ENCODE measurements at places on chromosomes 1 and 21. TPM values are rescaled to one million over a fixed set of nuclear protein-coding genes. Genes with fewer than 3 reads are reported as not detected.

NBPF10 gene
- 1.8 TPM for total RNA-seq

SMIM1 gene
- total RNA-seq, result 1.2 TPM

CTNNBIP1 gene
- total RNA-seq, result 31.7 TPM

NTRK1 gene
- total RNA-seq, result not detected

S100A3 gene
- 0.42 TPM for total RNA-seq

DNA sequence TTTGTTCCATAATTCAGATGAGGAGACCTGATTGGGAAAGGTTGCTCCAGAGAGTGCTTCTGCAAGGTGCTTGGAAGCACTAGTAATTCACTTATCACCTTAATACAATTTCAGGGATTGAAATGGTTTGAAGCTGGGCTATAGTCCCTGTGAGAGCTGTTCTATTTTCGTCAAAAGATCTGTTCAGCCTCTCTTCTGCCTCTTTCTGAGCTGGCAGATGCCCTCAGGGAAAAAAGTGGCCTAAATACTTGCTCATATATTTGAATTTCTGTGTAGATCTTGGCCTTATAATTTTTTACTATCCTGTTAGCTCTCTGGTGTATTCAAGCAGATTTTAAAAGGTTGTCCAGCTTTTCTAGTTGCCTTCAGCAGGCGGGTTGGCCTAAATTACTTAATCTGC is 22.3 kb downstream of the C1orf146 start:
- DNase-seq, result no peak

PCBP3 gene
- total RNA-seq, result 0.39 TPM

- no peak for DNase-seq
Measured at GRCh38 chr21:14694817-14695216, 148.7 kb upstream of the SAMSN1 start.

- DNase-seq, result no peak
Measured at GRCh38 chr1:113103048-113103447, 30.1 kb downstream of the LRIG2 start.

ZMYM1 gene
- total RNA-seq, result 20.7 TPM

DNA sequence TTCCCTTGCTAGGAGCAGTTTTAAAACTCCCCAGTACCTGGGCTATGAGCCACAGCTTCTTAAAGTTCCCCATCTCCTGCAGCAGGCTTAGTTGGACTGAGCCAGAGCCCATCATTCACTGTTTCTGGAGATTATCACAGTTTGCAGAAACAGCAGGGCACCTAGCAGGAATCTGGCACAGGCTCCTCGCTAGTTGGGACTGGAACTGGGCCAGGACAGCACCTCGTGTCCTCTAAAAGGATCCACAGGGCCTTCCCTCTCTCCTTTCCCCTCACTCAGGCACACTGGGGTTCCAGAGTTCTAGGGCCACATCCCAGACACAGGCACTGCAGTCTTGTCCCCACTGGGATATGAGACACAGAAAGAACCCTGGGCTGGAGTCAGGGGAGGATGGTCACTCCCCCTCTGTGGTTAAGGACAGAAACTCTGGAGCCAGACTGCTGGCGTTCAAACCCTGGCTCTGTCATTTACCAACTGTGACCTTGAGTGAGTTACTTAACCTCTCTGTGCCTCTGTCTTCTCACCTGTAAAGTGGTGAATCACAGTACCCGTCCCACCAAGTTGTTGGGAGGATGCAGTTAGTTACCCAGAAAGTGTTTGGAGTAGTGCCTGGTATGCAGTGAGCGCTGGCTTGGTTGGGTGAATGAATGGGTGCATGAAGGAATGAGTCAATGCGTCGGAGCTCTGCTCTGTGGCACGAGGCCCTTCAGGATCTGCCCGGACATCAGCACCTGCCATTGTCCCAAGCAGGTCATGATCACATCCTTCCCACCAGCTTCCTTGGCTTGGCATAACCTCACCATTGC is 18.8 kb upstream of the ECE1 start:
- DNase-seq, result no peak

CFHR5 gene
- total RNA-seq, result not detected

NVL gene
- 30.3 TPM for total RNA-seq

GRCh38 chr1:190001187-190001586 is 476.5 kb downstream of the BRINP3 start:
- no peak for DNase-seq

DNA sequence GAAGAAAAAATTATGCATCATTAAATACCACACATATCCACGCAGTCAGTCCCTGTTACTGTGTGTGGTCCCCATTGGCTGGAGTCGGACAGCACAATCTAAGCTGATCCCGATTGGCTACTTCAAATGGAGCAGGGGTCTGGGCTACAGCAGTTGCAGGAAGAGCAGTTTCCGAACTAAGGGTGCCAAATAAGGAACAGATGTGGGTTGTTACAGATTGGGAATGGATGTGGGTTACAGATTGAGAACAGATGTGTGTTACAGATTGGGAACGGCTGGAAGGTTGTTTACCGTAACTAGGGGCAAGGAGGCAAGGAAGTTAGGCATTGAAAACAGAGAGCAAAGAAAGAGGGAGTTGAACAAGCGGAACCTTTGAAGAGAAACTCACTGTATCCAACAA is 19.9 kb downstream of the OR2L13 start:
- no peak for DNase-seq

GRCh38 chr1:172340520-172340919 is 80.0 kb upstream of the C1orf105 start:
- no peak for DNase-seq

DNA sequence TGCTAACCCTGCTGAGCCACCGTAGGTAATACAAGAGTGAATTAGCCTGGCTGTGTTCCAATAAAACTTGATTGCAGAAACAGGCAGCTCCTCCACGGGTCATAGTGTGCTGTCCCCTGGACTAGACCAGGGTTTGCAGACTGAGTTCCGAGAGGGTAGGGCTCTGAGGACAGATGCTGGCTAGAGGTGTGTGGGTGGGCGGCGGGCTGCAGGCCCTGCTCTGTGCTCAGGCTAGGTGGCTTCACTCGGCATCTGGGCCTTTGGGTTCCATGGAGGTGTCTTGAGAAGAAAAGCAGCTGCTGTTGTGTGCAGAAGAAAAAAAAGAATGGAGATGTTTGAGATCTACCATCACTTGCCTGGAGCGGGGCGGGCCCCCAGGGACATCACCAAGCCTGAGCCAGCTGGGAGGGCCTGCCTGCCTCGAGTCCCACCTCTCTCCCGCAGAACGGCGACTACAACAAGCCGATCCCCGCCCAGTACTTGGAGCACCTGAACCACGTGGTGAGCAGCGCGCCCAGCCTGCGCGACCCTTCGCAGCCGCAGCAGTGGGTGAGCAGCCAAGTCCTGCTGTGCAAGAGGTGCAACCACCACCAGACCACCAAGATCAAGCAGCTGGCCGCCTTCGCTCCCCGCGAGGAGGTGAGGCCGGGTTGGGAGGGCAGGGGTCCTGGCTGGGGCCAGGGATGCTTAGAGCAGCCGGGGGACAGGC is 7.9 kb downstream of the TMEM201 start:
- no peak for DNase-seq

DNA sequence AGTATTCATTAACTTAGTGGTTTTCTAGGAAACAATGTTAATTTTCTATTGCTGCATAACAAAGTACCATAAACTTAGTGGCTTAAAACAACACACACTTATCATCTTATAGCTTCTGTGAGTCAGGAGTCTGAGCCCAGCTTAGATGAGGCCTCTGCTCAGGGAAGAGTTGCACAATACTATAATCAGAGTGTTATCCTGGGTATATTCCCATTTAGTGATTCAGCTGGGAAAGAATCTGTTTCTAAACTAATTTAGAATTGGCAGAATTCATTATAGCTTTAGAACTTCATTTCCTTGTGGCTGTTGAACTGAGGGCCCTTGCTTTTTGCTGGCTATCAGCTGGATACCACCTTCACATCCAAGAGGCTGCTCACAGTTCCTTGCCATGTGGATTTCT is 515.5 kb downstream of the BRINP3 start:
- no peak for DNase-seq

DNA sequence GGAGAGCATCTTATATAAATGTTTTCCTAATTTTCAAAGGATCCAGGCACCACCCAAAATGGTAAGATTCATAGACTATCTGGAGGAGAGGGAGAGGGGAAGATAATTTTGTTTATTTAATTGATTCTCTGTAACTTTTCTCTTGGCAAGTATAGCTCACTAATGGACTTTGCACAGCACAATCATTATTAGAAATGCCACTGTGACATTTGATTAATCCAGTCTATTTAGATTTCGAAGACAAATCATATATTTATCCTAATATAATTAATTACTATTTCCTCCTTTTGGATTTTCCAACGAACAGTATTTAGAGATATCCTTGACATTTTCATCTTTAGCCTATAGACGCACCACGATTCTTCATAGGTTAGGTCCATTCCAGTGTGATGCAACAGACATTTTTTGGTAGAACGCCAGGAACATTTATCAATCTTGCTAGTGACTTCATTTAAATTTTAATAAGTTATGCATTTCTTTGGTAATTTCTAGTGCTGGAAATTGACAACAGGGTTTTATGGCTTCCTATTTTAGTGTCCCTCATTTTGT is 152.4 kb downstream of the GRIK1 start:
- no peak for DNase-seq

AMY1A gene
- total RNA-seq, result not detected

- DNase-seq, result peak; percentile 6
Measured at GRCh38 chr1:212916481-212917133, 33.7 kb upstream of the VASH2 start.

DNA sequence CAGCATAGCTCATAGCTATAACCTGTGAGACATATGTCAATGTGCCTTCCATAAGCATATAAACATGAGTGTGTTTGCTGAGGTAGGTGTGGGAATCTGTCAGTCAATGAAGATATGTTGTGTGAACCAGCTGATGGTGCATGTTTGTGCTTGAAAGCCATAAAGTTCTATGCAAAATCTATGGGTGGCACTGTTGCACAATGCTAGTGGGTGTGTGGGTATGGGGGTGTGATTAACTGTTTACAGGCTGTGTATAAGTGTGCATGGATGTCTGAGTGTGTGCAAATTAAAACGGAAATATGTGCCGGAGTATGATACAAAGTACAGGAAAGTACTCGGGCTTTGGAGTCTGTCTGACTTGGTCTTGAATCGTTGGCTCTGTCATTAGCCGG is 1.0 kb upstream of the ATP2B4 start:
- DNase-seq, result peak; percentile 89

EDARADD gene
- total RNA-seq, result not detected

CFHR1 gene
- total RNA-seq, result not detected

- DNase-seq, result no peak
Measured at GRCh38 chr1:5951846-5952410, 40.3 kb downstream of the NPHP4 start.

ASTN1 gene
- not detected for total RNA-seq

DNA sequence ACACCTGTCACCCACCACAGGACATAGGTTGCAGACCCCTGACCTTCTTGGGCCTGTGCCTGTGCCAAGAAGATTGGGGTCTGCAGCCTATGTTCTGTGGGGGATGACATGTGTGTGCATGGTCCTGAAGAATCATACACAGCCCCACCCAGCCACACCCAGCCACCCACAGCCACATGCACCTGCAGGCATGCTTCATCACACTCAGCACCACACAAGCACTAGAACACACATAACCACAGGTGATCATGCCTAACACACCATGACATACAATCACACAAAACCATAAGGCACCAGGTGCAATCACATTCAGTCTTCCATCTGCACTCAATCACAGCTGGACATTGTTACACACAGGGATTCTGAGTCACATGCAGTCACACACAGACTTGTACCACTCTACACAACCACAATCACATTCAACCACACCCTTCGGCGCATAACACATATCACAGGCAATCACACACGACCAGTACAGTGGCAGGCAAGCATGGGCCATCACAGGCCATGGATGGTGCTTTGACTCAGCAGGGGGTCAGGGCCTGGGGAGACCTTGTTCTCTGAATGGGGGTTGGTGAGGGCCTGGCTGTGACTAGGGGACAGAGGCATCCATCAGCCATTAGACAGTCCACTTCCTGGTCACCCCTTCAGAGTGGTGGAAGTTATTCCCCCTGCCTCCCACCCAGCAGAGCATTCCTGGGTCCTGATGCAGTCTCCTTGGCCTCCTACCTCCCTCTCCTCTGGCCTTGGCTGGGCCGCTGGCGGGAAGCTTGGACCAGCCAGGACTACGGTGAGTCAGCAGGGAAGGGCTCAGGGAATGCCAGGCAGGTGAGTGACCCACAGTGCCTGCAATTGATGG is 44.3 kb upstream of the EPS8L3 start:
- no peak for DNase-seq

- DNase-seq, result no peak
Measured at GRCh38 chr21:46393941-46394594, 64.6 kb upstream of the DIP2A start.

DNA sequence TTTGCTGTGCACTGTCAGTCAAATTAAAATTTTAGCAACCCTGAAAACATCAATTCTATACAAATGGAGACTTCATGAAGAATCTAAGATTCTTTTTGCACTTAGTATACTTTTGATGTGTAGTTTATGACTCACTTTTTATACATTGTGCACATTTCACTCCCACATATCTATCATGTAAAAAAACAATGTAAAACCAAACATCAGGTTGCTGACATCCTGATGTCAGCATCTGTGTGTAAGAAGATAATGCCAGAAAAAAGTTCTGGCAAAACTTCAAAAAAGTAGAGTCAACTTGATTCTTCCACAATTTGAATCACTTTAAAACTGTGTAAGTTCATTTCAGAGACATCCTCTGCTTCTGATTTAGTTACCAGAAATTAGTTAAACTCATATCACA is 115.7 kb downstream of the CENPF start:
- no peak for DNase-seq

DNA sequence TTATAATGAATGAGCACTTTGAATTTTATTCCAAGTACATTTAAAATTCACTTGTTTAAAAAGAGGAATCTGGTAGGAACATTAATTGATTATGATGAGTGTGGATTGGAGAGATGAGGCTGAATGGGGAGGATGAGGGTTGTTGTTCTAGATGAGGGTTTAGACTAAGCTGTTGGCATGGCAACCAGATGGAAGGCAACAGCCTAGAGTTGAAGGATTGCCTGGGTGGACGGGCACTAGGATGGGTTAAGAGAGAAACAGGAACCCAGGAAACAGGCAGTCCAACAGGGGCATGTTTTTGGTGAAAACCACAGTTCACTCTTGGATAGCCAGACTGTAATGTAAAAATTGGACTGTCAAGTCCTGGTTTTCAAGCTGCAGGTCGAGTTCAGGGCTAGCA is 125.5 kb downstream of the CHRM3 start:
- no peak for DNase-seq

CFHR2 gene
- not detected for total RNA-seq

- DNase-seq, result no peak
Measured at GRCh38 chr1:176603696-176604095, 140.7 kb downstream of the PAPPA2 start.

Measured in endothelial cell of umbilical vein (primary cell).